Temporal lobe (tissue), 4 donors: ENCODE measurements at places on chromosomes 12 and 14. TPM values are rescaled to one million over a fixed set of nuclear protein-coding genes. Genes with fewer than 3 reads are reported as not detected.

The ANO4 gene
- 72.8 TPM for total RNA-seq

The COA8 gene
- 26.8 TPM for total RNA-seq

The SERPINA10 gene
- not detected for total RNA-seq

The MYH6 gene
- not detected for total RNA-seq

The PLEKHG7 gene
- not detected for total RNA-seq

The PLD4 gene
- total RNA-seq: 1.2 TPM

The SRRM4 gene
- 13.8 TPM for total RNA-seq

The CNPY2 gene
- 32.0 TPM for total RNA-seq

The C12orf54 gene
- total RNA-seq: not detected

The KRT7 gene
- not detected for total RNA-seq

The CERS5 gene
- 74.3 TPM for total RNA-seq

The CDKL1 gene
- total RNA-seq: 15.7 TPM

The TAS2R8 gene
- total RNA-seq: 0.49 TPM

The CLEC14A gene
- 3.2 TPM for total RNA-seq

The BBOF1 gene
- 6.6 TPM for total RNA-seq

The ST8SIA1 gene
- total RNA-seq: 16.0 TPM

The LRRC10 gene
- total RNA-seq: not detected

The PRH2 gene
- not detected for total RNA-seq

The GPR65 gene
- total RNA-seq: under 0.01 TPM

The SLC35F4 gene
- total RNA-seq: 1.2 TPM
